ENCODE measurements at places on chromosomes 4 and X.

DNA sequence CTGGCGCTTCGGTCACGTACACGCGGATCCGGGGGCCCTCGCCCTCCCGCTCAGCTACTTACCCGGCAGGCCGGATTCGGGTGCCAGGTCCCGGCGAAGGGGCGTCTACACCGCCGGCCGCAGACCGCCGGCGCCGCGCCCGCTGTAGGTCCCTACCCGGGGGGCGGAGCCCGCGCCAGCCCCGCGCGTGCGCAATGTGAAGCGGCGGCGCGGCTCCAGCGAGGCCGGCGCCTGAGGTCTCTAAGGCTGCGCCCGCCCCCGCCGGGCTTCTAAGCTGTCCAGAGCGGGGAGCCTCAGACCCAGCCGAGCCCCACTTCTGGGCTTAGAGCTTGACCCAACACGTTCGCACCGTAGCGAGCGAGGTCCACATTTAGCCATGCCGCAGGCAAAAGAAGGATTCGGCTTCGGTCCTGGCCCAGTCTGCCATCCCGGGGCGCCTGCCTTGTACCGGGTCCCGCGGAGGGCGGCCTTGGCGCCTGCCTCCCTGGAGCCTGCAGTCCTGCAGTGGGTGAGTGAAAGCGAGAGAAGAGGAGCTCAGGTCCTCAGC is at the start of gene ZNF518B:
Gene ZNF518B (minus strand): TSS at position 172 of the 547 bp plus-strand sequence. CDS start 11,098 bp downstream, outside the sequence.
- H3K27ac ChIP-seq: peak within 1 kb of the TSS; percentile 26
- H3K4me1 ChIP-seq: peaks cover 38% of the 10 kb centered on the region
- peak; percentile 85 for DNase-seq
- H3K27me3 ChIP-seq: peaks cover 7% of the 10 kb centered on the region
- peaks cover 19% of the 10 kb centered on the region for H3K36me3 ChIP-seq

GRCh38 chr4:61590881-61591280 is 390.8 kb downstream of the ADGRL3 start:
- no peaks in the 10 kb centered on the region for H3K27me3 ChIP-seq
- no peaks in the 10 kb centered on the region for H3K4me1 ChIP-seq
- no peaks in the 10 kb centered on the region for H3K36me3 ChIP-seq
- no peak overlapping the region for H3K4me3 ChIP-seq
- H3K27ac ChIP-seq: no peak overlapping the region
- DNase-seq: no peak

DNA sequence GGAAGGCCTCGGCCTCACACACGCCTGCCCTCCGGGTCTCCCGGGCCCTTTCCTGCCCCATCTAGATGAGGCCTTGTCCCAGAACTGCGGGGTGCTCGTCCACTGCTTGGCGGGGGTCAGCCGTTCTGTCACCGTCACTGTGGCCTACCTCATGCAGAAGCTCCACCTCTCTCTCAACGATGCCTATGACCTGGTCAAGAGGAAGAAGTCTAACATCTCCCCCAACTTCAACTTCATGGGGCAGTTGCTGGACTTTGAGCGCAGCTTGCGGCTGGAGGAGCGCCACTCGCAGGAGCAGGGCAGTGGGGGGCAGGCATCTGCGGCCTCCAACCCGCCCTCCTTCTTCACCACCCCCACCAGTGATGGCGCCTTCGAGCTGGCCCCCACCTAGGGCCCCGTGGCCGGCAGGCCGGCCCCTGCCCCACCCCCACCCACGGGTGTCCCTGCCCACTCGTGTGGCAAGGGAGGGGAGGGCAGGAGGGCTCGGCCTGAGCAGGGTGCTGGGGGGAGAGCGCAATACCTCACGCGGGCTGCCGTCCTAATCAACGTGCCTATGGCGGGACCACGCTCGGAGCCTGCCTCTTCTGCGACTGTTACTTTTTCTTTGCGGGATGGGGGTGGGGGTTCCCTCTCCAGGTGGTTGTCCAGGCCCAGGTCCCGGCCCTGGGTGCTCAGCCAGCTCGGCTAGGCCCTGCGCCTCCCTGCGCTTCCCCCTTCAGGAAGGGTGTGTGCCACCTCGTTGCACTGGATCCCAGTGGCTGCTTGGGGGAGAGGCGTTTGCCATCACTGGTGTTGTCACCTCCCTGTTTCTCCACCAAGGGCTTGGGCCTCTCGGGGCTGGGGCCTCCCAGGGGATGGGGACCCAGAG is 3.1 kb downstream of the DUSP9 start:
- DNase-seq: no peak
- no peaks in the 10 kb centered on the region for H3K36me3 ChIP-seq
- no peak overlapping the region for H3K4me3 ChIP-seq
- no peak overlapping the region for H3K27ac ChIP-seq
- peaks cover 22% of the 10 kb centered on the region for H3K27me3 ChIP-seq
- peaks cover 11% of the 10 kb centered on the region for H3K4me1 ChIP-seq

DNA sequence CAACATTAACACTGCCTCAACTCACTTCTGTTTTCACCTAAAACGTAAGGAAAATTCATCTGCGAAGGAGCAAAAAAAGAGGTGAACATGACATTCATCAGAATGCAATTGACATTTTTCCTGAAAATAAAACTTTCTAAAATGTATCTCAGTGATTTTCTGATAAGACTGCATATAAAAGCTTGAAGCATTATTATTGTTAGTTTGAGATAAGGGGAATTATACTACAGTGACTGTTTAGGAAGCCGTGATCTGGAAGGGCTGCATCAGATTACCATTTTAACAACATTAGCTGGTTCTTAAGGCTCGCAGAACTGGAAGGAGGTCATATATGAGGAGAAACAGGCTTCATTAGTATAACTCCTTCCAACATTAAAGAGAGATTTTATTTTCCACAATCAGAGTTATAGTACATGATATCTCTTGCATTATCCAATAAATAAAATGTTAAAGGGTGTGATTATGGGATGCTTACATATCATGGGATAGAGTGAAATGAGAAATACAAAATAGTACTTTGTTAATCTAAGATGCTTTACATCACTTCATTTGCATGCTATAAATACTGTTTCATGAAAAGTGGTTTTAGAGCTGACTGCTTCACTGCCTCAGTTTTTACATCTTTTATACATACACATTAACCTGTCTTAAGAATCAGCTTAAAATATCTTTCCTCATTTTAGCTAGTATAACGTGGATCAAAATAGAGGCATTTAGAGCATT is 1820.1 kb upstream of the TENM3 start:
- no peak for DNase-seq
- no peaks in the 10 kb centered on the region for H3K27me3 ChIP-seq
- H3K27ac ChIP-seq: no peak overlapping the region
- H3K4me1 ChIP-seq: no peaks in the 10 kb centered on the region
- no peaks in the 10 kb centered on the region for H3K36me3 ChIP-seq

DNA sequence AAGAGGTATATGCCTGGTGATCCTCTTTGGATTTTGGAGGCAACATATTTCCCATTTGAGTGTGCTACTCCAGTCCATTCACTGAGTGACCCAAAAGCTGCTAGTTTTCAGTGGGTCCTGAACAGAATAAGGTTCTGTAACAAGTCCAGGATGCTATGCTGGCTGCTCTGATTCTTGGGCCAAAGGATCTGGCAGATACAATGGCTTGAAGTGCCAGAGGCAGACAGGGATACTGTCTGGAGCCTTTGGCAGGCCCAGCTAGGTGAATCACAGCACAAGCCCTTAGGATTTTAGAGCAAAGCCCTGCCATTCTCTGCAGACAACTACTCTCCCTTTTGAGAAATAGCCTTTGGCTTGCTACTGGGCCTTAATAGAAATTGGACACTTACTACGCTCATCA is 40.6 kb downstream of the DCHS2 start:
- H3K27ac ChIP-seq: no peak overlapping the region
- no peaks in the 10 kb centered on the region for H3K36me3 ChIP-seq
- no peak for DNase-seq
- H3K4me1 ChIP-seq: no peaks in the 10 kb centered on the region

DNA sequence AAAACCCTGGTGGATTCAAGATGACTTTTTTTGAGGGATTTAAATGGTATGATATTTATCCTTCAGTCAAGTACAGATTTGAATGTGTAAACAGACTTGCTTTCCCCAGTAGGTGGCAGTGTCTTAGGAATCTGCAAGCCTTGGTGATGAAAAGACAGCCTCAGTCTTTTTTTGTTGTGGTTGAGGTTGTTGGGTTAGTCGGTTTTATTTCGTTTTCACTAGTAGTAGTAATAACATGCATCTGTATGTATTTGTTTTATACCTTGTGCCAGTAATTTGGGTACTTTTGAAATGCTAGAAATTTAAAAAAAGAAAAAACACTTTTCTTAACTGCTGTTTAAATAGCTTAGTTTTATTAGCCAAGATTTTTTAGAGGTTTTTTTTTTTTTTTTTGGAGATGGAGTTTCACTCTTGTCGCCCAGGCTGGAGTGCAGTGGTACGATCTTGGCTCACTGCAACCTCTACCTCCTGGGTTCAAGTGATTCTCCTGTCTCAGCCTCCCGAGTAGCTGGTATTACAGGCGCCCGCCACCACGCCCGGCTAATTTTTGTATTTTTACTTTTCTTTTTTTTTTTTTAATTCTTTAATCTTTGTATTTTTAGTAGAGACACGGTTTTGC is 39.2 kb downstream of the COPS4 start:
- H3K27me3 ChIP-seq: no peaks in the 10 kb centered on the region
- H3K27ac ChIP-seq: no peak overlapping the region
- DNase-seq: no peak
- peaks cover 38% of the 10 kb centered on the region for H3K36me3 ChIP-seq
- peaks cover 8% of the 10 kb centered on the region for H3K4me1 ChIP-seq
- H3K4me3 ChIP-seq: peak overlapping the region; percentile 13

DNA sequence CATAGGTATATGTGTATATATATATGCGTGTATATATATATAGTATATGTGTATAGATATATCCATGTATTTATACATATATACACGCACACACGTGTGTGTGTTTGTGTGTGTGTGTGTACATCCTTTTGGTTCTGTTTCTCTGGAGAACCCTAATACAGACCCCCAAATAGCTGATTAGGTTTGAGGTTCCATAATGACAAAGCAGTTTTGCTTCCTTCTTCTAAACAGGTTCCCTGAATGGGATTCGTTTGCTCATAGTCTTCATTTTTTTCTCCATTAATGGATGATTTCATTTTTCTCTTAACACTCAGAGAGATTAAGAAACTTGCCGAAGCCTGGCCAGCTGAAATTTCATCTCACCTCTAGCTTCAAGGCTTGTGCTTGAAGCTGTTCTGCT is 234.0 kb upstream of the BCOR start:
- no peaks in the 10 kb centered on the region for H3K36me3 ChIP-seq
- H3K27ac ChIP-seq: no peak overlapping the region
- no peak for DNase-seq
- no peak overlapping the region for H3K4me3 ChIP-seq
- H3K4me1 ChIP-seq: no peaks in the 10 kb centered on the region

DNA sequence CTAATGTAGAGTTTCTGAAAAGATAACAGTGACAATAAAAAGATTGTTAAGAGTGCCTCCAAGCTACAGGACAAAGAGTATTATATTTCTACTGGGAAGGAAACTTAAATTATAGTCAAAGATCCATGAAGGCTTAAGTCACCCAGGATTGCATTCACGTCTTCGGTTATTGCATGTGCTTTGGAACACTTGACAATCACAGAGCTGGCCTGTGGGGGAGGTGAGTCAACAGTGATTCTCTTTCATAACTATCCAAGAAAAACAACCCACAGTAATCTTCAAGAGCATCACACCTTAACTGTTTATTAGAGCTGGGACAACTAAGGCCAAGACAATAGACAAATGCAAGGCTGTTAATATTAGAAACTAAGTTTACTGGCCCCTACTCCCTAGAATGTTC is 40.3 kb downstream of the PDGFC start:
- no peak overlapping the region for H3K4me3 ChIP-seq
- H3K36me3 ChIP-seq: no peaks in the 10 kb centered on the region
- no peak for DNase-seq
- H3K4me1 ChIP-seq: no peaks in the 10 kb centered on the region
- H3K27me3 ChIP-seq: no peaks in the 10 kb centered on the region

- no peak for DNase-seq
- H3K27me3 ChIP-seq: no peaks in the 10 kb centered on the region
- H3K4me3 ChIP-seq: no peak overlapping the region
- H3K27ac ChIP-seq: no peak overlapping the region
- H3K36me3 ChIP-seq: peaks cover 10% of the 10 kb centered on the region
- peaks cover 21% of the 10 kb centered on the region for H3K4me1 ChIP-seq
Measured at GRCh38 chrX:153735274-153735673, 10.6 kb downstream of the ABCD1 start.

DNA sequence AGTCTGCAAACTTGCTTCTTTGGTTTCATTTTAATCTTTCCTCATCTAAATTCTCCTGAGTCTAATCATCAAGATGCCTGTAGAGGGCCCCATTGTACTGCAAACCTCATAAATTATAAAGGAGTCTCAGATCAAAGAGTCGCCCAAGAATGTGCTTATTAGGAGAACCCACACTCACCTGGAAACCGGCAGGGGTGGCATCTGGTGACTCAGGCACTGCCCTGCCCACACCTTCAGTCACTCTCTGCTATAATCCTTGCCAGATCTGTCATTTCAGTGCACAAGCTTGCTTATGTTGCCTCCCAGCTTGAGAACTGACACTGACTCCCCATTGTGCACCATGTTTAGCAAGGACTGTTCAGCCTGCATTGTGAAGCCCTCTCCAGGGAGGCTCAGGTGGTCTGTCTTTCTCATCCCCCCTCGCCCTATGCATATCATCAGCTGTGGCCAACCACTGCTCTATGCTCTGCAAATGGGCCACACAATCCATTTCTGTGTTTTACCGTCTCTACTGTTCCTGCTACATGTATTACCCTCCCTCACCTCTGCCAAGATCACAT is 12.4 kb downstream of the EPGN start:
- no peak for DNase-seq
- peaks cover 5% of the 10 kb centered on the region for H3K4me1 ChIP-seq
- no peaks in the 10 kb centered on the region for H3K27me3 ChIP-seq

GRCh38 chr4:89486042-89486441 is 178.4 kb upstream of the GPRIN3 start:
- H3K36me3 ChIP-seq: no peaks in the 10 kb centered on the region
- no peaks in the 10 kb centered on the region for H3K4me1 ChIP-seq
- H3K27ac ChIP-seq: no peak overlapping the region
- no peaks in the 10 kb centered on the region for H3K27me3 ChIP-seq

- no peak overlapping the region for H3K27ac ChIP-seq
- no peak for DNase-seq
- no peaks in the 10 kb centered on the region for H3K27me3 ChIP-seq
- no peak overlapping the region for H3K4me3 ChIP-seq
- H3K4me1 ChIP-seq: no peaks in the 10 kb centered on the region
Measured at GRCh38 chr4:24743206-24743605, 52.2 kb upstream of the SOD3 start.
